ENCODE measurements at places on chromosomes 12 and 14.

DNA sequence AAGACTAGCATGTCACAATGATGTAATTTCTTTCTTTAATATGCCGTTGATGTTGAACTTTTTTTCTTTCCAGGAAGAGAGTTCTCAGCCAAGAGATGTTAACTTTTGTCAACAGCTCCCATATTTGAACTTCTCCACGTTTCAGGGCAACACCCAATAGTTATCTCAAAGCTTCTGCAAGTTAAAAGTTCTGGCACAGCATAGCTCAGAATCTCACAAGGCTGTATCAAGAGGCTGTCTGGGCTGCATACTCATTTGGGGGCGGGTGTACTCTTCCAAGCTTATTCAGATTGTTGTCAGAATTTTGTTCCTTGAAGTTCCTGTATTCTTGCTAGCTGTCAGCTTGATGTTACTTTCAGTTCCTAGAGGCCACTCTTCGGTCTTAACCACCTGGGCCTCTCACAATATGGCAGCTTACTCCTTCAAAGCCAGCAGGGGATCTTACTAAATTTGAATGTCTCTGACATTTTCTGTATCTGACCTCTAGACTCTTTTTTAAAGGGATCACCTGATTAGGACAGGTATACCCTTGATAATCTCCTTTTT is 38.9 kb downstream of the KCNC2 start:
- no peak for DNase-seq

DNA sequence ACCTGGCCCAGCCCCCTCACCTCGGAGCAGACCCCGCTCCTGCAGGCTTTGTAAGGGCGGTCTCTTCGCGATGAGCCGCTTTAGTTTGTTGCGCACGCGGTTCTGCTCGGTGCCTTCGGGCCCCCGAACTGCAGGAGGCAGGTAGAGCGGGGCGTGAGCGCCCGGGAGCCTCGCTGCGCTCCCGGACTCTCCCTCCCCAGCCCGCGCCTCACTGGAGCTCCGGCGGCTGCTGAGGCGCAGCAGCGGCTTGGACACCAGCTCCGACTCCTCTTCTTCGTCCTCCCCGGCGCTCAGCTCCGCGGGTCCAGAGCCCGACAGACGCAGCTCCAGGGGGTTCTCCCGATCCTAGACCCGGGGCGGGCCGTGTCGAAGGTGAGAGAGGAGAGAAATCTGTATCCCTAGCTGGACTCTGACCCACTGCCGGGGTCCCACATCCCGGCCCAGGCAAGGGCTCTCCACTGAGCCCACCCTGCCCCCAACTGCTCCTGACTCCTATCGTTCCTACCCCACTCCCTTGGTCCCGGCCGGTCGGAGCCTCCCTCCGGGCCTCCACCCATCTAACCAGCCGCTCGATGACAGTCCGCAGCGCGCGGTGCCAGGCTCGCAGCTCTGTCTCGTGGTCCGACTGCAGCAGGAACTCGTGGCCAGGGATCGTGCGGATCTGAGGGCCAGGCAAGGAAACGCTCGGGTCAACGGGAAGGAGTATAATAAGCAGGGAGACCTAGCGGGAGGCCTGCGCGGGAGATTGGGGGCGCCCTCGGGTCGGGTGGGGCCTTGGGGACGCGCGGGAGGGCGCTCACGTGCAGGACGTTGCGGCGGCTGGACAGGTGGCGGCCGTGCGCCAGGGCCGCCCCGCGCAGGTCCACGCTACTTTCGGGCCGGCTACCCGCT is 4.2 kb downstream of the ARHGAP9 start:
- DNase-seq: no peak

GRCh38 chr12:12529783-12530421 is 32.8 kb downstream of the DUSP16 start:
- no peak for DNase-seq

DNA sequence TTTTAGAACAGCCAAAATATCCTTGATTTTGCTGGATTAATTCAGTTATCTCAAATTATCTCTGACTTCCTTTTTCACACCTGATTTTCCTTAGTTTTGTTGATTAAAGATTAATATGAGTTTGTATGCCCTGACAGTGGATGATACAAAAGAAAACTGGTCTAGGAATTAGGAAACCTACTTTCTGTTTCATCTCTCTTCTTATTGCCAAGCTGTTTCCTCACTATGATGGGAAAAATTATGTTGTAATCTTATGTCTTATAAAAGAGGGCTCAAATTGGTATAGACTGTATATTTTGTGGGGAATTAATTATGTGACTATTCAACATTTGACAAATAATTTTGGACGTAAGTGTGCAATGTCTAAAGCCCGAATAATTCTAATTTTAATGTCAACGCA is 271.6 kb downstream of the FBXL14 start:
- no peak for DNase-seq

DNA sequence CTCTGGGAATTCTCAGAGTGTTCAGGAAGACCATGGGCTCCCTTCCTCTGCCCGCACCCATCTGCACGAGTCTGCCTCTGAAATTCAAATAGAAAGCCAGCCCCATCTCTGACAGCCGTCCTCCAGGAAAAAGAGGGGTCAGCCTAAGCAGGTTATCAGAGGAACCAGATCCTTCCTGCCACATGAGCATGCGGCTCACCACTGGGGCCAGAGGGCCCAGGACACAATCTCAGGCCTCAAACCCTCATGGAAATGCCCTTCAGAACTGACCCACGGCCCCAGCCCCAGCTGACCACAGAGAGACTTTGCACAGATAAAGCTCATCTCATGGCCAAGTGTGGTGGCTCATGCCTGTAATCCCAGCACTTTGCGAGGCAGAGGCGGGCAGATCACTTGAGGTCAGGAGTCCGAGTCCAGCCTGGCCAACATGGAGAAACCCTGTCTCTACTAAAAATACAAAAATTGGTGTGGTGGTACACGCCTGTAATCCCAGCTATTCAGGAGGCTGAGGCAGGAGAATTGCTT is 23.2 kb downstream of the PXN start:
- DNase-seq: no peak

- DNase-seq: no peak
These were observed 14.5 kb upstream of the IL22 start for GRCh38 chr12:68267892-68268396.

DNA sequence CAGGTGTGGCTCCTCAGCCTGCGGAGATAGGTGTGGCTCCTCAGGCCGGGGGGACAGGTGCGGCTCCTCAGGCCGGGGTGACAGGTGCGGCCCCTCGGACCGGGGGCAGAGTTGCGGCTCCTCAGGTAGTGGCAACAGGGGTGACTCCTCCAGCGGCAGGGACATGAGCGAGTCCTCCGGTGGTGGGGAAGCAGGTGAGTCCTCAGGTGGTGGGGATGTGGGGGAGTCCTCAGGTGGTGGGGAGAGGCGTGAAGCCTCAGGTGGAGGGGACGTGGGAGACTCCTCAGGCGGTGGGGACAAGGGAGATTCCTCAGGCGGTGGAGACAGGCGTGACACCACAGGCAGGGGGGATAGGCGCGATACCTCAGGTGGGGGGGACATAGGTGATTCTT is 9.2 kb downstream of the KMT2D start:
- DNase-seq: no peak

- DNase-seq: no peak
These were observed 94.9 kb downstream of the ETV6 start for GRCh38 chr12:11744410-11744801.

DNA sequence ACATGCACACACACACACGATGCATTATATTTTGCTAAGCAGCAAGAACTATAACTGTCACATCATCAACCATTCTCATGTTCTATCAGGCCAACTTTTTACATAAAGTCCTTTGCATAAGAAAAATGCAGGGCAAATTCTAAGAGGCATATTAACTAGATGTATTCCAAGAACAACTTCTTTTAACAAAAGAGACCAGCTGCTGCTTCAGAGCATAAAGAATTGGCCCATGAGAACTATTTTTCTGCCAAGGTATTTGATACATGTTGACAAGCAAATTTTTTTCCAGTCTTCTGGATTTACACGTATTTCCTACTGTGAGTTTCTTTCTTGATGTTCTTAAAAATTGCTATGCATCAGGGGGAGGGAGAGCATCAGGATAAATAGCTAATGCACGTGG is 27.2 kb downstream of the GLT8D2 start:
- DNase-seq: no peak

- DNase-seq: no peak
These were observed 20.9 kb upstream of the HECTD1 start for GRCh38 chr14:31228533-31228932.
